ENCODE measurements at places on chromosomes 11 and 22.
A peak's percentile ranks its signal among the peaks of the same experiment; 100 is the strongest.

DNA sequence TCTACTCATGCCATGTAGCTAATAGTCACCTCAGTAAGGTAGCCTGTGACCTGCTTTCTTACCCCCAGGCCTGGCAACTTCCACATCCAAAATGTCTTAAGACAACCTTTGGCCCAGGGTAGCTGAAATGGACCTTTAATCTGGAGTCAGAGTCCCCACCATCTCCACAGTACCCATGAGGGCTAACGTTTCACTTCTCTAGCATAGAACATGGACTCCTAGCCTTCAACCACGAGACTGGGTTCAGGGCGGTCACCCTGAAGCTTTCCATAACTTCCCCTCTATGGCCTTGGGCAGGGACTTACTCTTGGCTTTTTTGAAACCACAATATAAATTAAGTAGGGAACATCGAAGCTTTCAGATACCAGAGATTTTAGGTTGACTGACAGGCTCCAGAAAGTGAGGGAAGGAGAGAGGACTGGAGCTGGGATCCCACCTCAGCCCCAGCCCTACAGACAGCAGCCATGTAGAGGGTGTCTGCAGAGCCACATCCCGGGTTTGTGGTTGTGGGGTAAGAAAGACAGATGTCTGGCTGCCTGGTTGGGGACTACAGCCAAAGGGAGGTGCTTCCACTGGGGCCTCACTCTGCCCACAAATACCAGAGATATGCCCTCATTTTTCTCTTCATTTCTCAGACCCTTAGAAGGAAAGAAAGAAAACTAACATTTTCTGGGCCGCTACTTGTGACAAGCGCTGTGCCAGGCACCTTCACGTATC lies 2.6 kb downstream of the TBC1D10A start:
- DNase-seq: no peak

DNA sequence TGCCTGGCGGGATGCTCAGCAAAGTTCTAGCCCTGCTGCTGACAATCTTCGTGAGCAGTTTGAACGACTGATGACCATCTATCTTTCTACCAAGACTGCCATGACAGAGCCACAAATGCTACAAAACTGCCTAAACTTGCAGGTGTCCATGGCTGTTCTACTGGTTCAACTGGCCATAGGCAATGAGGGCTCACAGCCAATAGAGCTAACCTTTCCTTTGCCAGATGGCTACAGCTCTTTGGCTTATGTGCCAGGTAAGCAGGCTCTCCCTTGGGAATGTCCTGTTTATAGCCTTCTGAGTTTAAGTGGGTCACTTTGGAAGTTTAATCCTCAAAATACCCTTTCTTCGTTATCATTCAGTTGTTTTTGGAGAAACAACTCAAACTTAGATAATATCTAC lies 20.1 kb downstream of the UBE4A start:
- no peak for DNase-seq

DNA sequence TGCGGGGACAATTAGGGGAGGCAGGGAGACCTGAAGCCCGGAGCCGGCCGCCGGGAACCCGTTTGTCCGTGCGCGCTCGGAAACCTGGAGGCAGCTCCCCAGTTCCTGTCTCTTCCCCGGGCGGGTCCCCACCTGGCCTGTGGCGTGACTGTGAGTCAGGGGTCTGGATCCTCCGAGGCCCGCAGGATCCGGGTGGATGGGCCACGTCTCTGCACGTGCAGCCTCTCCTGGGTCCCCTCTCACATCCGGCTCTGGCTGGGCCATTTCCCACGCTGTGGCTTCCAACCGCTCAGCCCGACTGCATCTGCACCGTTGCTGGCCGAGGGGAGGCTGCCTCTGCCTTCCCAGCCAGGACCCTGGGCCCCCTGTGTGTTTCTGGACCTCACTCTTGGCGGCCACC lies 14.8 kb upstream of the H19 start:
- DNase-seq: no peak

DNA sequence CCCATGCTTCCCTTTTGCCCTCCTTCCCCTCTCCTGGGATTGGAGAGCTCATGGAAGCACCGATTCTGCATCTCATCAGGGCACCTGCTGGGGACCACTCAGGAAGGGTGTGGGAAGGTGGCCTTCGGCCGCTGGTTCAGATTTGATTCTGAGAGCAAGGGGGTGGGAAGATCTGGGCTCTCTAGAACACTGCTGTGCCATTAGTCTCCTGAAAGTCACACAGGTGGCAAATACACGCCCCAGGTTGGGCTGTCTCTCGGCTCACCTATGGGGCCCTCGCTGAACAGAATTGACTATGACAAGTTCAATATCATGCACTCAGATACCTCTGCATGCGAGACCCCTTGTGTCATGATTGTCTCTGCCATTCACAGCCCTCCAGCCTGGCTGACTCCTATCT lies 12.8 kb upstream of the APOBEC3A start:
- DNase-seq: no peak

- no peak for DNase-seq
These were observed 178.7 kb downstream of the KIRREL3 start for GRCh38 chr11:126821827-126822226.

- DNase-seq: no peak
These were observed 367.9 kb downstream of the MN1 start for GRCh38 chr22:27433585-27434190.

DNA sequence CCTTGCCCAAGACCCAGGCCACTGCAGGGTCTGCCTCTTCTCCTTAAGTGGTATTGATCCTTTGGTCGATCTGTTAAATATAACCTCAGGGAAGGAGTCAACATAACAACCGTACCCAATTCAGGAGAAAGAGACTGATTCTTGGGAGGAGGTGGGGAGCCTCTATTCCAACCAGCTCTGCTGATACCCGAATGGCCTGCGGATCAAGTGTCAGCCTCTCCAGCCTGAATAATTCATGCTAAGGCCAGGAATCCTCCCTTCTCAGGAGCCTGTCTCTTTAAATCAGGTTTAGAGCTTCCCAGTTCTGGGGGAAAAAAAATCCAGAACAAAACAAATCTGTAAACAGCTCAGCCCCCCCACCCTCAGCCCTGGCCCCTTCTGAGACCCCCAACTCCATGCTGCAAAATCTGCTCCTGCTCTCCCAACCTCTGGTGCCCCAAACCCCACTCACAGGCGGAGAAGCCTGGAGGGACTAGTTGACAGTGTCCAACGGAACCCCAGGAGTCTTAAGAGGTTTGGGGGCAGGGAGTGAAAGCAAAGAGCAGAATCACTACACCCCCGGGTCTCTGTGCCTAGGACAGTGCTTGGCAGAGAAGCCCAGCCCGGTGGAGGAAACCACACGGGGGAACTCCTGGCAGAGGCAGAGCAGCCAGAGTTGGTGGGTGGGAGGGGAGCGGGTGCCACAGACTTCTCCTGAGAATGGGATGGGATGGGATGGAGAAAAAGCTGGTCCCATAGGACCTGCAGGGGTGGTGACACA lies 863 bp upstream of the TPBGL start:
- DNase-seq: no peak

GRCh38 chr11:79242616-79243015 lies 198.2 kb downstream of the TENM4 start:
- no peak for DNase-seq

DNA sequence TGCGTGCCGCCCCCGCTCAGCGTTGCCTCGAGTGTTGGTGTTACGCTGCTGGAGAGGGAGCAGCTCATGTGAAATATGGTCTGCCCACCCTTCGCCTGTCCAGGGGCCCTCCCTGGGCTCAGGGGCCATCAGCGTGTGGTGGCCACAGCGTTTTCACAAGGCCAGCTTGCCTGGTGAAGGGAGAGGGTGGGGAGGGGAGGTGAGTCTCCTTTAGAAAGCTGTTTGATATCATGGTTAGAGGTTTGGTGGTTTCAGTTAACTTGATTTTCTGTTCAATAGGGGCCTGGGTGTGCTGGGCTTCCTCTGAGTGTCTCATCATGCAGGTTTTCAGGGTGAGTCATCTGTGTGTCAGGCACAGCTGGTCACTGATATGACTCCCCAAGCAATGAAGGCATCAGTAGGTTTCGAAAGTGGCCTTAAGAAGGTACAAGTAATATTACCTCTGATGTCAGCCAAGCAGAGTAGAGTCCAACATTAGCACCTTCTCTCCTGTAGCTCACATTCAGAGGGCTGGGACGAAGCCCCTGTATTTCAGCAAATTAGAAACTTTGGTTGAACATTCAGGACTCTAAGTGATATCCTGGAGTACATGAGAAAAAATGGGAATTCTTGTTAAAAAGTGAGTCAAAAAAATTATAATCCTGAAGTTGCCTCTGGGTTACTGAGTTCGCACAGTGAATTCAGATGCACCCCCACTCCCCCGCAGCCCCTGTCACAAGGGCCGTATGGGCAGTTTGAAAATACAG lies 172.5 kb downstream of the TBC1D22A start:
- no peak for DNase-seq

DNA sequence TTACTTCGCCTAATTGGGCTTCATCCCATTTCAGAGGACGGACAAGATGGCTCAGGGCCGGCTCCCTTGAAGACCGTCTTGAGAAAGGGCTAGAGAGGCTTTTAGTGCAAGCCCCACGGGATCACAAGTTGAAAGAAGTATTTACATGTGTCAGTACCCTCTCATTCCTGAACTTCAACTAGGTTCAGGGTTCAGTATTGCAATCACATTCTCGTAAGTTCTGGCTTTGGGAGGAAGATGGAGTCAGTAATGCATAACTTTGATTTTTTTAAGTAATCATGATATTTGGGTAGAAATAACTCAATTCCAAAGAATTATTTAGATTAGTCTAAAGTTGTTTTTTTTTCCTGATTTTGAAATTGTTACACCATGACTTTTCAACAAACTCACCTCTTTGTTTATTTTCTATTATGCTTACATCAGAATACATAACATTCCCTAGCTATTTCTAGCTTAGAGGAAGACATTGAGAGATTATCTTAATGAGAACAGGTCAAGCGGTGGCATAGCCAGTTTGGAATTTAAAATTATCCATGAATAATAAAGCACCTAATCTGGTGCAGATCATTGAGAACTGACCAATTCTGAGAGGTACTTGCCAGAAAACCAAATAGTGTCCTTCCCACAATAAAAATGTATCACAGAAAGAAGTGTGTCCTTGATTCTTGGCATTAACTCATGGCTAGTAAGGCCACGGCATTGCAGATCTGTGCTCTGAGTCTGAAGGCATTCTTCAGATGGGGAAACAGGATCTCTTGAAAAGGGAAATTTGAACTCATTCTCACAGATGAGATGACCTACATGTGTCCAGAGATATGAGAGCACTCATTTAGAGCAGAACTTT lies 92.1 kb upstream of the BLID start:
- DNase-seq: no peak

DNA sequence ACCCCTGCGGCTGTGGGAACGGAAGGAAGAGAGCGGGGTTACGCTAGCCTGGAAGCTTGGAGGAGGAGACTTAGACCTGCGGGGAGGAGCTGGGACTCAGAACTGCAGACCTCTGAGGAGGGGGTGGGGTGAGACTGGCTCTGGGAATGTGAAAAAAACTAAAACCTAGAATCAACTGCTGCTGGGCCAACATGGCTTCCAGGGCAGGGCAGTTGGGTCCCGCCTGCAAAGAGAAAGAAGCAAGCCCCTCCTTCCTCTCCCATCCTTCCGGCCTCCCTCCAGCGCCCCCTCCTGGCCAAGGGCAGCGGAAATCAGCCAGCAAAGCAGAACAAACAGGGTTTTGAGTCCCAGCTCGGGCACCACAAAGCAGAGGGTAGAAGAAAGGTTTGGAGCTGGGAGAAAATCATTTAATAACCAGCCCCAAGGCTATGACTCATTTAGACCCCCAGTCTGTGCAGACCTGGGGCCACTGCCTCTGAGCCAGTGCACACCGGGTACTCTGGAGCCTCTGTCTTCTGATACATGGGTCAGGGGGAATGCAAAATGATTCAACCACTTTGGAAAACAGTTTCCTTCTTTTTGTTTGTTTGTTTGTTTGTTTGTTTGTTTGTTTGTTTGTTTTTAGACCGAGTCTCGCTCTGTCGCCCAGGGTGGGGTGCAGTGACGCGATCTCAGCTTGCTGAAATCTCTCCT lies 7.3 kb upstream of the NCF4 start:
- no peak for DNase-seq

GRCh38 chr11:119991669-119992068 lies 146.2 kb downstream of the TRIM29 start:
- no peak for DNase-seq

GRCh38 chr22:23899042-23899745 lies 5.0 kb downstream of the MIF start:
- DNase-seq: no peak

- DNase-seq: no peak
These were observed 6.8 kb downstream of the RNF214 start for GRCh38 chr11:117239295-117239694.

- peak; percentile 51 for DNase-seq
These were observed 3.7 kb upstream of the RPS6KA4 start for GRCh38 chr11:64355078-64355940.

DNA sequence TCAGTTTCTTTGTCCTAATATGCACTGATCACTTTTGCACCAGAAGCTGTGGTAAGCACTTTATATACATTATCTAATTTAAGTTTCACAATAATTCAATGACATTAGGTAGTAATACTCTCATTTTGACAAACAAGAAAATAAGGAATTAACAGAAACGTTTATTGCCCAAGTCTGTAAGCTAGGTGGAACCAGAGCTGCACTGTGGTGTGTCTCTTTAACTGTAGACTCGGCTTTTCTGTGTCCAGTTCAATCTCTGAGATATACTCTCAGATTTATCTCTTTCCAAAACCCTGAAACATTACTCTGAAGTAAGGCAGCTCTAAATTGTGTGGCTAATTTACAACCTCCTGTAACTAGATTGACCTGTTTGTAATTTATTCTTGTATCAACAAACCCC lies 101.1 kb downstream of the MUC15 start:
- DNase-seq: no peak

GRCh38 chr22:34976474-34976873 lies 89.5 kb upstream of the ISX start:
- DNase-seq: no peak

DNA sequence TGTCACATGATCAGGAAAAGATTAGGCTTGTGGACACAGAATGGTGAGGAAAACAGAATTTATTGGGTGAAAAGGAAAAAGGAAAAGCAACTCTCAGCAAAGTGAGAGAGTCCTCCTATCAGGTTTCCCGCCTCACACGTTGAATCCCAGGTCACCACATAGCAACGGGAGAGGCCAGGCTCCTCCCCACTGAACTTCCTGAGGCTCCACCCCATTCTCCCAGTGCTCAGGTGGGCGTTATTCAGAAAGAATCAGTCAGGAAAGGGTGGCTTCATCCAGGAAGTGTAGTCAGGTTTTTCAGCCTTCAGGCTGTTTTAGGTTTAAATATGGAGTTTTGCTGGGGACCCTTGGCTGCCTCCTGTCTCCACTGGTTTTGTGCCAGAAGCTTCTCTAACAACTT lies 66.9 kb downstream of the SPON1 start:
- no peak for DNase-seq
